ENCODE measurements at places on chromosomes 11 and 22.

DNA sequence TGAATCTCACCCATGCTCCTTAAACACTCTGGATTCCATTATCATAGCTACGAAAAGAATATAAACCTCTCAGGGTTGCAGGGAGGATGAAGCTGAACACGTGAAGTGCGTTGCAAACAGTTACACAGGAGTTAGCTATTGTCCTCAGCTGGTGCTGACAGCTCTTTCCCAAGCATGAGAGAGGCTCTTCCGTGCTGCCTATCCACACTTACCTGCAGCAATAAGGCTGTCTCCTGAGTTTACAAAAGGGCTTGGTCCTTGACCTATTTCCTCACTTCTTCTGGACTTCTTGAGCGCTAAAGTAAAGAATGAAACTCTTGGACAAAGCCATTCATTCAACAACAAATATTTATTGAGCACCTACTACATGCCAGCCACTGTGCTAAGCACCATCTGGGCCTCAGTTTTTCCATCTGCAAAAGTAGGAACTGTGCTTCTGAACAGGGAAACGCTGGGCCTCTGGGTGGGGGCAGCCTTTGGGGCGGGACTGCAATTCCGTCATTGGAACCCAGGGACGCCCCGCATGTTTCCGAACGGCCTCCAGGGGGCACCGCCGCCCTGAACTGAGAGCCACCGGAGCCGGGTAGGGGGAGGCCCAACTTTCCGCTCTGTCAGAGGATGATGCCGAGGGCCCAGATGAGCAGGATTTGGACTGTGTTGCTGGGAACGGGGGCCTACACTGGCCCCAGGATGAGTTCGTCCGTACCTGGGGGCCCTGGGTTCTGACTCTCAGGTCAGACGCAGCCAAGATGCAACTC, 651 bp upstream of the ARL2 start:
- DNase-seq: peak; percentile 90

GRCh38 chr11:94767701-94768601, at the start of gene AMOTL1:
Gene AMOTL1, plus strand, starts transcription at chr11:94768356. Its CDS starts 156 bp downstream, at chr11:94768512.
- peak; percentile 92 for DNase-seq

DNA sequence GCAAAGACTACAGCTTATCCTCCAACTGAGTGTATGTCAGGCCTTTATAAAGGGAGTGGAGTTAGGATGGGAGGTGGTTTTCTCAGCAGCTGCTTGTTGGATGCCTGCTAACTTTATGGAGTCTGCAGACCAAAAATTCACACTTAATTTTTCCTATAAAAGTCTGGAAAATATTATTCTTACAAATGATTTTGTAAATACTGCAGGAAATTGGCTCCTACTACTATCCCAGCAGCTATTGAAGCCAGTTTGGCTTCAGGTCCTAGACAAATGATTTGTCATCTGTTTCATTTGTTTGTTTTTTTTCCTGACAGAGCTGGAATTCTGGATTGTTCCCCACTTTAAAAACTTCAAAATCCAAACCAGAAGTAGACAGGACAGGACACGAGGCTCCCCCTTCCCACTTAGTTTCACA, 292.5 kb downstream of the TMEM135 start:
- DNase-seq: no peak

DNA sequence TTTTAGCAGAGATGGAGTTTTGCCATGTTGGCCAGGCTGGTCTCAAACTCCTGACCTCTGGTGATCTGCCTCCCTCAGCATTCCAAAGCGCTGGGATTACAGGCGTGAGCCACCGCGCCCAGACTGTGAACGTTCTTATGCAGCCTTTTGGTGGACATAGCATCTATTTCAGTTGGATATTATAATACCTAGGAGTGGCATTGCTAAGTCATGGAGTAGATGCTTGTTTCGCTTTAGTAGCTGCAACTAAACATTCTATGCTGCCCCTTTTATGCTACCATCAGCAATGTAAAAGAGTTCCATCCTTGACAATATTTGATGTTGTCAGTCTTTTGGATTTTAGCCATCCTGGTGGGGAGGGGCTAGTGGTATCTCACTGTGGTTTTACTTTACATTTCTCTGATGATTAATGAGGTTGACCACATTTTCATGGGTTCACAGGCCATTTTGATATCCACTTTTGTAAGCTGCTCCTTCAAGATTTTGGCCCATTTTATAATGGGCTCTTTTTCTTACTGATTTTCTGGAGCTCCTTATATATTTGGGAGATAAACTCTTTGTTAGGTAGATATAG, 16.5 kb upstream of the APOBEC3A start:
- no peak for DNase-seq

DNA sequence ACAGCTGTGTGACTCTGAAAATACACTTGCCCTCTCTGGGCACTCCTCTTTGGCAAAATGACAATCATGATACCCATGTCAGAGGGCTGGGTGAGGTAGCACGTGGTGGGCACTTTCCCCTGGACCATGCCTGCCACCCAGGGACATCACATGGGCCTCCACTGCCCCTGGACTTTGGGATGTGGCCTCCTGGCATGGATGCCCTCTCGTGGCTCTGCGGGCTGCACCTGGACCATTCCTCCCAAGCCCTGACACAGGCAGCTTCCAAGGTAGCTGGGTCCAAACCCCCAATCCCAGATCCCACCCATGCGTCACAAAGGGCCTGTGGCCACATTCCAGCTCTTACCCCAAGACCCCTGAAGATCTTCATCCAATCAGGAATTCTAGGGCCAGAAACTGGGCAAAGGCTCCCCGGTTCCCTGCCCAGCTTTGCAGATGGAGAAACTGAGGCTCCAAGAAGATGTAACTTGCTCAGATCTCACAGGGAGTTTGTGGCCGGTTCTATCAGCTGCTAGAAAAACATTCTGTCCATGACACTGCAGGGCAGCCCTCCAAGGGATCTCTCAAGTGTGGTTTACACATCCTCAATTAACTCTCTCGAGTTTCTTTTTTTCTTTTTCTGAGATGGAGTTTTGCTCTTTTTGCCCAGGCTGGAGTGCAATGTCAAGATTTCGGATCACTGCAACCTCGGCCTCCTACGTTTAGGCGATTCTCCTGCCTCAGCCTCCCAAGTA, 35.4 kb upstream of the CYB5R3 start:
- no peak for DNase-seq

Measured in EL (cell line).